ENCODE measurements at places on chromosomes 1 and 21.

DNA sequence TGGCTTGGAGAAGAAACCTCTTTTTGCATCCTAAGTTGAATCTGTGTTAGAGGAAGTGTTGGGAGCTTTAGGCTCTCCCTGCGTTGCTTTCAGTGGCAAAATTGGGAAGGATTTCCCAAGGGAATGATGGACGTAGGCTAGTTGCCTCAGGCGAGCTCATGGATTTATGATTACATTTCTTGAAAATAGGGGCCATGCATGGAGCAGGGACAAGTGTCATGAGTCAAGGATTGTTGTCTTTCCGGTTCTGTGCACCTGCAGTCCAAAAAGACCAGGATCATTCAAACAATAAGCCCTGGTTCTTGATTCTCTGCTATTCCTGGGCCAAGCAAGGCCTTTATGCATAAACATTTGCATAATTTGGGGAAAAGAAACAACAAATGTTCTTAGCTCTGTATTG, 7.1 kb downstream of the MAN1C1 start:
- no peak for DNase-seq

GRCh38 chr1:246651012-246651695, 73.1 kb upstream of the SCCPDH start:
- DNase-seq: no peak

GRCh38 chr1:41813226-41813625, 105.5 kb downstream of the HIVEP3 start:
- no peak for DNase-seq

- no peak for DNase-seq
Observed at GRCh38 chr1:184191181-184191621, 139.7 kb downstream of the TSEN15 start.

GRCh38 chr1:85417017-85417416, 47.9 kb downstream of the DDAH1 start:
- no peak for DNase-seq

DNA sequence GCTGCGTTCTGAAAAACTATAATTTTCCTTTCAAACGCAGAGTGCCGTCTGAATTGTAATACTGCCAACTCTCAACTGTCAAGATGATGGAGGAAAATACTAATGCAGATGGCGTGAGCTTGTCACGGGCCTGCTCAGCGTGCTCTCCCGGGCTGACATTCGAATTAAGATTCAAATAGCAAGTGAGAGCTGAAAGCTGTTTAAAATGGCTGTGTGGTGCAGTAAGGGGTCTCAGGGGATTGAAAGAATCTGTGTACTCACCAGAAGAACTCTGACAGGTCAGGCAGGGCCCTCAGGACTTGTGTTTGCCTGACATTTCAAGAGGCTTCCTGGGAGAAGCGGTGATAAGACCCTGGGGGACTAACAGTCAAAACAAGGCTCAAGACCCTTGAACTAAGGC, 33.1 kb downstream of the ZMYND12 start:
- DNase-seq: no peak

- DNase-seq: no peak
Observed at GRCh38 chr1:99751877-99752504, 14.4 kb downstream of the FRRS1 start.

- DNase-seq: no peak
Observed at GRCh38 chr1:203797948-203798655, 2.7 kb downstream of the ZBED6 start.

- DNase-seq: no peak
Observed at GRCh38 chr1:211148366-211148765, 14.4 kb upstream of the KCNH1 start.

DNA sequence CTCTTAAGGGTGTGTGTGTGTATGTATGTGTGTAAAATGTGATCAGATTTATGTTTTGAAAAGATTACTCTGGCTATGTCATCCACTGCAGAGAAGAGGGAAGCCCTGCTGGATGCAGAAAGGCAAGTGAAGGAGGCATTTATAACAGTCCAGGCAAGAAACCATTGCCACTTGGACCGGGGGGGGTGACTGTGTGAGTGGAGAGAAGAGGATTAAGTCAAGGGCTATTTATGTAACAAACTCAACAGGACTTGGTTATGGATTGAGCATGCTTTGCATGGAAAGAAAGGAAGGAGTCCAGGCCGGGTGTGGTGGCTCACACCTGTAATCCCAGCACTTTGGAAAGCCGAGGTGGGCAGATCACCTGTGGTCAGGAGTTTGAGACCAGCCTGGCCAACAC, 143.0 kb downstream of the URB2 start:
- no peak for DNase-seq

DNA sequence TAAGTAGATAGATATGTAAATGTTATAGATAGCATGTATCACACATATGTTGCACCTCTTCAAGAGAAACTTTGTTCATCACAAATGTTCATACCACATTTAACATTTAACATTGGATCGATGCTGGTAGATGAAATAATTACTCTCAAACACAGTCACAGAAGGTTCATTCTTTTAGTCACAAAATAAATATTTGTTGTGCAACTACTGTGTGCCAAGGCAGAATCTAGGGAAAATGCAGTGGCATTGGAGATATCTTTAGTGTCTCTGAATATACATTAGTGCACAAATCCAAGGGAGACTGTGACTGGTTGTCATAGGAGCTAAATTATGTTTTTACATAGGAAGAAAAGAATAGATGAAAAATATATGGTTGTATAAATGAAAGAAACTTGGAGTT, 535.7 kb downstream of the BRINP3 start:
- DNase-seq: no peak

- DNase-seq: no peak
Observed at GRCh38 chr21:36690628-36691554, 8.0 kb upstream of the SIM2 start.

GRCh38 chr1:72284084-72284347, 1.7 kb upstream of the NEGR1 start:
- DNase-seq: no peak

DNA sequence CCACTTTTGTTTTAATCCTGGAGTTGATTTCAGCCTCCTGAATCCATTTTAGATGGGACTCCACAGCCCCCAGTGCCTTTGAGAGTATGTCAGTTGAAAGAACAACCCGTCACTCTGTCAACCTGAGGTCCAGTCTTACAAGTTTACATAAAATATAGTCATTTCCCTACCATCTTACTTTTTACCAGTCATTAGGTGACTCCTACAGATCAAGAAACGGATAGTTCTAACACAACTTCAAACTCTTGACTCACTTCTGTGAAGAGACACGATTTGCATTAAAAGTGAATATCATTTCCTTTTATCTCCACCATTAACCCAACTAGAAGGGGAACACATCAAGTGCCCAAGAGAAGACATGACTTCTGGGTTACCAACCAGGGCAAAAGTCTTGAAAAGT, 147.1 kb downstream of the NTPCR start:
- DNase-seq: no peak

DNA sequence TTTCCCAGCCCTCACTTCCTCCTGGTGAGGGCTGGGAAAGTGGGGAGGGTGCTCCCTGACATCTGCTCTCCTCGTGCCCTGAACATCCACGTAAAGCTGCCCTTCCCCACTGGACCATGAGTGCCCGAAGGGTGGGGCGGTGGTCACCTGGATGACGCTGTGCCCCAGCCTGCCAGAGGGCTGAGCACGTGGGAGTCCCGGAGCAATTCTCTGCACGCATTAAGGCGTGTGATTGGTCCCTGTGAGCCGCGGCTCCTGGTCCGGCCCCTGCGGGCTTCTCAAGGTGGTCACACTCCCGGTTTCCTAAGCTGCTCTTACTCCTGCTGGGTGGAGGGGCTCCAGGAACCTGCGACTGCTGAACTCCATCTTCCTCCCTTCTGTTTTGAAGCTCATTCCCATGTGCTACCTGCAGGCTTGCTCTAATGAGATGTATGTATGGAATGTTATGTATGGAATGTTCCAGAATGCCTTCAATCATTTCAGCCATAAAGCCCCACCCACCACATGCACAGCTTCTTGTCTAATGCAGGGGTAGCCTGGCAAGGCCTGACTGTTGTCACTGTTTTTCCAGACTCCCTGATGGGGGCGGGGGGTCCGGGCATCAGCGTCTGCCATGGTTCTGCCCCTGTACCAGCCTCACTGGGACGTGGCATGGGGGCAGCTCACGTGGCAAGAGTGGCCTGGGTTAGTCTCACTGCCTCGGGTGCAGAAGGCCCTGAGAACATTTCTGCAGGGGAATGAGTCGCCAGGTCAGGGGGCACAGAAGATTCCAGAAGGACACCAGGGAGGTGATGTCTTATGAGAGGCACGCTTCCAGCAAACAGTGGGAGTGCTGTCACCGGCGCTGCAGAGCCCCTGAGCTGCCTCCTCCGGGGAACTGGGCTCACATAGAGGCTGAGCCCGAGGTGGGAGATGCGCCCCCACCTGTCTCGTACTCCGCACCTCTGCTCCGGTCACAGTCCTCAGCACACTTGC, 19.4 kb downstream of the KRTAP10-1 start:
- DNase-seq: peak; percentile 65

DNA sequence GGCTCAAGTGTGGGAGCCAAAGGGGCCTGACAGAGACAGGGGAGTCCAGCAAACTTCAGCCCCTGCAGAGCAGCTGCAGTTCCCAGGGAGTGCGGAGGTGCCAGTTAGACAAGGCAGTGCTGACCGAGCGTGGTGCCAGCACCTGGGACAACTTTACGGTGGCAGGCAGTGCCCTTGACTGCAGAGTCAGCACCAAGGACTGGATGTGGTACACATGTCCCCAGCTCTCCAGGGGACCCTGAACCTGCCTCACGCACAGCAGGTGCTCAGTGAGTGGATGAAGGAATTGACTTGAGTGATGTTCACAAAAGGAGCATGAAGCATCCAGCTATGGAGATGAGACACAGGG, 296.5 kb downstream of the SIPA1L2 start:
- DNase-seq: no peak

GRCh38 chr1:179288977-179289376, 4.6 kb upstream of the SOAT1 start:
- DNase-seq: no peak

GRCh38 chr1:28369371-28370238, at the start of gene PHACTR4:
Gene PHACTR4 (plus strand): TSS chr1:28369740. CDS start chr1:28407448, 37,708 bp downstream.
- peak; percentile 96 for DNase-seq

Measured in spleen (tissue), 13 donors.